NCI-H748 treated with DMSO at 0.1 percent for 48 hours (cell line): ENCODE measurements at places on chromosomes 6 and 20.

- no peak for DNase-seq
These were observed 43.5 kb downstream of the FAM184A start for GRCh38 chr6:119034827-119035458.

GRCh38 chr6:22765015-22765414 lies 195.6 kb downstream of the HDGFL1 start:
- DNase-seq, result no peak

DNA sequence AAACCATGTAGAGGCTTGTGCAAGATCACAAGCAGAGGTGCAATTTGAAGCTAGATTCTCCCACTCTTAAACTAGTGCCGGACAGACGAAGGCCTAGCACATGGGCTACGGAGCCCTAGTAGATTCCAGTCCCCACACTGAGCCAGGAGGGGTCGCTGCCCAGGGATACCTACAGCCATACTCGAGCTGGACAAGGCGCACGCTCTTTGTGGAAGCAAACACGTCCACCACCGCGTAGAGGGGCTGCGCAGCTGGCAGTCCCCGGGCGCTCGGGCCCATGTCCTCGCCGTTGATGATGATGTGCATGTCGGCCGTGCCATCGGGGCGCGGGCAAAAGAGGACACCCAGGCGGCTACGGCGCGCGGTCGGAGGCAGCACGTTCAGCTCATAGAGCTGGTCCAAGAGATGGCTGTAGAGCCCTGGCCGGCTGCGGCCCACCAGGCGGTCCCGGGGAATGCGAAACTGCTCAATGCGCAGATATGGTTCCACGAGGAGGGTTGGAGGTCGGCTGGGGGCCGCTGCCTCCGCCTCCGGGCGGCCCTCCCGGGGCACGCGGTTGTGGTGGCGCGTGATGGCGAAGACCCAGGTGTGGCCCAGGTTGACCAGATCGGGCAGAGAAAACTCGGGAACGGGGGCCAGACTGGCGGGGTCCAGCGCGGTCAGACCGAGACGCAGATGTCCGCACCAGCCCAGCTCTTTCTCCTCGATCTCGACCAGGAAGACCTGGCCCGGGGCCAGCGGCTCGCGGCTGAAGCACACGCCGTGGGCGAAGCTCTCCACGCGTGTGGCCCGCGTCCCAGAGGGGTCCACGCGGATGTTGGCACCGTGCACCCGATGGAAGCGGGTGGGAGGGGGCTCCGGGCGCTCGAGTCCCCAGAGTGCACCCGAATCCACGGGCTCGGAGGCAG lies 677 bp downstream of the NEURL2 start:
- peak; percentile 37 for DNase-seq

GRCh38 chr6:166595061-166595780 lies 8.7 kb upstream of the RAMACL start:
- DNase-seq, result no peak

- no peak for DNase-seq
These were observed 16.0 kb upstream of the TAAR1 start for GRCh38 chr6:132675002-132675401.

GRCh38 chr6:111338843-111339242 lies 144.2 kb downstream of the REV3L start:
- DNase-seq, result no peak

DNA sequence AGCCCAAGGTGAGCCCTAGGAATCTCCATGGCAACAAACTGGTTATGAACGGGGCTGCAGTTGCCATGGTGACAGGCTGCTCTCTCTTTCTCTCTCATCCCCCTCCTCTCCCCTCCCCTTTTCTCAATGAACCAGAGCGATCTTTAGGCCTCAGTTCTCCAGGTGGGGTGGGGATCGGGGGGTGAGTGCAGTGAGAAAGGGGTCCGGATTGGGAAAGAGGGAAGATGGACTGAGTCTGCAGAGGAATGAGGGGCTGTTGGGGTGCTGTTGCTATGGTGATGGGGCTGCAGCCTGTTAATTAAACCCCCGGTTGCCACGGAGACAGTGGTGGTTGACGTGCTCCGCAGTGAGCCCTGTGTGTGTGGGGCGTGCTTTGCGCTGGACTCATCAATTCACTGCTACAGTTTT lies 3.6 kb upstream of the SLC12A5 start:
- DNase-seq, result no peak

DNA sequence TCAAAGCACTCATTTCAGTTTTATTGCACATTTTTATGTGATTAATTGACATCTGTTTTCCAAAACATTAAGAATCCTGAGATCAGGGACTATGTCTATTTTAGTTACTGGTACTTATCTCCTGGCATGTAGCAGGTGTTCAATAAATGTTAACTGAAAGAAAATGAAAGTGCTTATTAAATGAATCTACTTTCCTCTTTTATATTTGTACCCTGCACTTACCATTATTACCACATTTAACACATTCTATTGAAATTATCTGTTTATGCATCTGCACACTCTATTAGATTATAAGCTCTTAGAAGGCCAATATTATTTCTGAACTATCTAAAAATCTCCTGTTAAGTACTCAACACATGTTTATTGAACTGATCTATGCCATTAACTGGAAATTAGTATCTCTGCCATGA lies 131.9 kb downstream of the EPM2A start:
- no peak for DNase-seq

GRCh38 chr6:159473475-159474263 lies 219.4 kb downstream of the SOD2 start:
- DNase-seq, result no peak

DNA sequence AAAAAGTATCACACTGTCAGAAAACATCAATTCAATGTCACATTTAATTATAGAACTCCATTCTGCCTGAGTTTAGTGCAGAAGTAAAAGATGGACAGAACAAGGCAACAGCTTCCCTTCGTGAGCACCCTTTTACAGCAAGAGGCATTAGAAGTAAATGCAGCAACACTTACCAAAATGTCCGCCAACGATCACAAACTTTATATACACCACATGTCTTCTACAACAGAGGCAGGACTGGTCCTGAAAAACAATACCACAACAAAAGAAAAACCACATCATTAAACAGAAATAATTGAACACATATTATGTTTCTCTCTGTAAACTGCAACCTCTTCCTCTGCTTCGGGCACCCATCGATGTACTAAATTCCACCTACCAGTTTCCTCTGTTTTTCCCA lies 92.9 kb downstream of the FYN start:
- DNase-seq, result no peak

GRCh38 chr6:97468981-97469380 lies 186.0 kb upstream of the MMS22L start:
- no peak for DNase-seq

- no peak for DNase-seq
These were observed 1.1 kb downstream of the L3MBTL3 start for GRCh38 chr6:130019326-130020072.

- DNase-seq, result no peak
These were observed 5.4 kb downstream of the RTEL1 start for GRCh38 chr20:63663332-63664066.

GRCh38 chr20:49597825-49598395 lies 30.0 kb upstream of the PTGIS start:
- DNase-seq, result no peak

DNA sequence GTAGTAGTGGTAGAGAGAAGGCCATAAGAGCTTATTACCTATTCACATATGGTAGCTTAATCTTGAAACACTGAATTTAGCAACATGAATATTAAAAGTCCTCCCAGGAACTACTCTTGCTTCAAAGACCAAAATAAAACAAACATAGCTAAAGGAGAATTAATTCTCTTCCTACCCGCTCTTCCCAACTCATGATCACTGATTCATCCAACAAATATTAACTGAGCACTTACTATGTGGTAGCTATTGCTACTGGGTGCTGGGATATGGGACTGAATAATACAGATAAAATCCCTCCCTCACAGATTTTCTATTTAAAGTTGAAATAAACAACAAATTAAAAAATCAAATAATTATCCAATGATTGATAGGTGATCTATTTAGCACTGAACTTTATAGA lies 287.1 kb downstream of the BTBD9 start:
- no peak for DNase-seq

GRCh38 chr6:150391890-150392289 lies 23.1 kb downstream of the IYD start:
- DNase-seq, result no peak

GRCh38 chr6:3773678-3774298 lies 22.3 kb upstream of the PXDC1 start:
- DNase-seq, result no peak

- peak; percentile 74 for DNase-seq
These were observed 466.9 kb upstream of the NRSN1 start for GRCh38 chr6:23659125-23659524.

DNA sequence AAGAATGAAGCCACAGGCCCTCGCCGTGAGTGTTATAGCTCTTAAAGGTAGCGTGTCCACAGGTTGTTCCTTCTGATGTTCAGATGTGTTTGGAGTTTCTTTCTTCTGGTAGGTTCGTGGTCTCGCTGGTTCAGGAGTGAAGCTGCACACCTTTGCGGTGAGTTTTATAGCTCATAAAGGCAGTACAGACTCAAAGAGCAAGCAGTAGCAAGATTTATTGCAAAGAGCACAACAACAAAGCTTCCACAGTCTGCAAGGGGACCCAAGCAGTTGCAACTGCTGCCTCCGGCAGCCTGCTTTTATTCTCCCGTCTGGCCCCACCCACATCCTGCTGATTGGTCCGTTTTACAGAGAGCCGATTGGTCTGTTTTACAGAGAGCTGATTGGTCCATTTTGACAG lies 5.2 kb downstream of the HIVEP1 start:
- DNase-seq, result no peak

- DNase-seq, result no peak
These were observed 1358.6 kb upstream of the GJE1 start for GRCh38 chr6:140774080-140774505.

DNA sequence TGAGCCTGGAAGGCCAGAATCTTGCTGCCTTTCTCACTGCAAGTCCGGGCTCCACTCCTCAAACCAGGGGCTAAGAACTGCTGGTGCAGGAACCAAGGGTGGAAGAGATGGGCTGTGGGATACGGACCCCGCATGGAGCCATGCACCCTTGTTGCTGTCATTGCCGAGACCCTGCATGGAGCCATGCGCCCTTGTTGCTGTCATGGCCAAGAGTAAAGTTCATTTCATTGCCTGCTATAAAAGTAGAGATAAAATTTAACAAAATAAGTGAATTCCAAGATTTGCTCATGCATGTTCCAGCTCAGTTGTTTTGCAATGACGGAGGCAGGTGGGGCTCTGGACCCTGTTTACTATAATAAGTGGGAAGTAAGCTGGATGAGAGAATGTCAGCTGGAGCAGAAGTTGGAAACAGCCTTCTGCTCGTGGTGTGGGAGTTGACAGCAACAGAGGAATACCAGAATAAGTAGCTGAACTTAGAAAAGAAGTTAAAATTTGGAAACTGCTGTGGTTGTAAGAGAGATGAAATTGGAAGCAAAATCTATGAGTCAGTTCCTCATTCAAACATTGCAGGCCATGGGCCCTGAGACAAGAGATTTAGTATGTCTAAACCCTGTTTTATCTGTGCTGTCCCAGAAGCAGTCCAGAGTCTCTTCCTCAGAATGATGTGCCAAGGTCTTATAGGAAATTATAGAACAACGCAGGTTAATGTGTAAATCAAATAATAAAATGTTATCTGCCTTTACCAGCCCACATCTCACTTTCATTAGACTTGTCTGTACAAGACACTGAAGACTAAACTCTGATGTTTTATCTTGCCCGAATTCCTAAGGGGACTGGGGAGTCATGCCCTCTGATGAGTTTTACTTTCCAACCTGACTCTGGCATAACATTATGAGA lies 15.8 kb upstream of the THBS2 start:
- DNase-seq, result no peak

DNA sequence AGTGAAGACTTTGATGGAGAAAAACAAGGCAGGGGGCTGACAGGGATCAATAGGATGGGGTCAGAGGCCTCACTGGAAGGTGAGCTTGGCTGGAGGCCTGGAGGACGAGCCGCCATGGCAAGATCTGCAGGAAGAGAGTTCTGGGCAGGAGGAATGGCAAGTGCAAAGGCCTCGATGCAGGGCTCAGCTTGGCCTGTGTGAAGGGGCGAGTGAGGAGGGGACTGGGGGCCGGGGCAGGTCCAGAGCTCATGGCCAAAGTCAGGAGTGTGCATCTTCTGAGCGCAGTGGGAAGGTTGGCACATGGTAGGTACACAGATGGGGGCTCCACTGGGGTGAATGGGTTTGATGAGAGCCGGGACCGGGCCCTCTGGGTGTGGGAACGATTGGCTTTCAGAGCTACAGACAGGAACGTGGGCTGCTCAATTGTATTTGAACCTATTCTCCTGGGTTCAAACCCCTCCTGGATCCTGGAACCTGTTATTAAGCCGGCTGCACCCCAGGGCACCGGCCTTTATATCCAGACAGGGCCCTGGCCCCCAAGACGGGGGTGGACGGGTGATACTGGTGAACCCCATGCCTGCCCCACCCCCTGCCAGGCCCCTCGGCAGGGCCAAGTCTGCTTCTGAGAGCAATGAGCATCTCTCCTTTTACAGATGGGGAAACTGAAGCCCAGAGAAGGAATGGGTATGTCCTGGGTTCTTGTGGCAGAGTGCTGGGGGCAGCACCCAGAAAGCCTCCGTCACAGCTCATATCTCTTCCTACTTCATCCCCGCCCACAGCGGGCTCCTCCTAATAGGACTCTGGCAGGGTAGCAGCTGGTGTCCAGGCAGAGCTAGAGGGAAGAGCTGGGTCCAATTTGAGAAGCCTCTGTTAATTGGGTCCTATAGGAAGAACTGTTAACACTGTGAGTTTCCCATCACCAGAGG lies 106.1 kb downstream of the CEBPB start:
- no peak for DNase-seq

- no peak for DNase-seq
These were observed 643 bp upstream of the MAP3K4 start for GRCh38 chr6:160990847-160991405.

DNA sequence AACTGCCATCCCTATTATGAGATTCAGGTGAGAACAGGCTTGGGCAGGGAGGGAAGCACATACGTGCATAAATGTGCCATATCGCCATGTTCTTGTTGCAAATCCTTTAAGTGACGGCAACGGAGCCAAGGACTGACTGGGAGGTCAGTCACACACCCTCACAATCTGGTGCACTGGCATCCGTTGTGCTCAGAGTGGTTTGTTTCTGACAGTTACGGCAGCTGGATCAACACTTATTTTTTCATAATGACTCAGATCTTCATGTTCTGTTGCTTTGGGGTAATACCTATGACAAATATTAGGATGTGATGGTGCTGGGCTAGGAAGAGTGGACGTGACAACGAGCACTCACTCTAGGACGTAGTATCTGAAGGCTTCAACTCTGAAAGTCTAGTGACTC lies 56.2 kb upstream of the PREP start:
- DNase-seq, result no peak

- no peak for DNase-seq
These were observed 213.5 kb upstream of the SULF2 start for GRCh38 chr20:47998736-47999135.

GRCh38 chr6:15770347-15771143 lies 107.7 kb upstream of the DTNBP1 start:
- DNase-seq, result no peak

DNA sequence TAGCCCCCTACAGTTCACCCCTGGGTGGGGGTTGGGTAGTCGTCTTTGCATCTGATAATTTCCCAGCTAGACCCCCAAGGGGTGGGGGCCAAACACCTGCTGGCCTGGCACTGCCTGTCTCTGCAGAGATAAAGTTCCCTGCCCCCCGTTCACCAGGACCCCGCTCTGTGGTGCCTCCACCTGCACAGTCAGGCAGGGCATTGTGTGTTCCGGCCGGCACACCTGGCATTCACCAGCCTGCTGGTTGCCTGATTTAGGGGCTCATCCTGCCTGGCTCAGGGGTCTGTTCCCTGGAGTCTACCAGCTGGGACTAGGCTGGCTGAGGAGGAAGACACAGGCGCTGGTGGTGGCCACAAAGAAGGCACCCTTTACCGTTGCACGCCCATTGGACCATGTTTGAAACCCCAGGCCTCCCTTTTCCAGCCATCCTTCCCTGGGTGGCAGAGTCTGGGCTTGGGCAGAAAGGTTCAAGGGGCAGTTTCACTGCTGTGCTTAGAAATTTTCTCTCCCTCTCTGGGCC lies 30.8 kb upstream of the SCRT2 start:
- no peak for DNase-seq
